ENCODE measurements at places on chromosomes 5 and 9.
A peak's percentile ranks its signal among the peaks of the same experiment; 100 is the strongest.

GRCh38 chr5:91867799-91868198, 484.7 kb upstream of the ARRDC3 start:
- no peak for DNase-seq

DNA sequence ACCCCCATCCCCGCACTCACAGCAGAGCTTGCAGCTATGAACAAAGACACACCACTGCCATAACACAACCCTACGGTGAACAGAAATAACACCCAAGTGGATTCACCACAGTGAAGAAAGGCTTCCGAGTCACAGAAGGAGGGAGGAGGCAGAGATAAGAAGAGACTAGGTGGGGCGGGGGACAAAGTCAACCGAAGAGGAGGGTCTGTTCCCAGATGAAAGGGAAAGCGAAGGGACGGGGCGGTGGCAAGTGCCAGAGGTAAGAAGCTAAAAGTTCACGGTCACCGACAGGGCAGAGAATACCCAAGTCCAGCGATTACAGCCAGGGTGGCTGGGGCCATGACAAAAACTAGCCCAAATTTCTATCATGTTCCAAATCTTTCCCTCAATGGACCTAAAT, 21.0 kb downstream of the EPB41L4B start:
- DNase-seq, result no peak

DNA sequence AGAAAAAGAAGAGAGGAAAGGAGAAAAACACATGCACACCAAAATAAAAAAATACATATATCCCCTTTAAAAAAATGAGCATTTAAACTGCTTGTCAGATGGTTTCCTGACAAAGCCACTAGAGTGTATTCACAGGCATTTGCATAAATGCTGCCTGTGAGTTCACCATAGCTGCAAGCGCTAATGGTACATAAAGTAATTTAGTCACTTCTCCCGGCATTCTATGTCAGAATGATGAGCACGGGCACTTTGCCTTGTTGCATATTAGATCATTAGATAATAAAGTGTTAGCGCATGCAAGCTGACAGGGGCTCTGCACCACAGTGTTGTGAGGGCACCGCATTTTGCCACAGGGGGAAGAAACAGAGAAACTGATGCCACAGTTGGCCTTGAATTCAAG, 280.6 kb downstream of the EBF1 start:
- no peak for DNase-seq

- DNase-seq, result no peak
These were observed 24.3 kb downstream of the KCNT1 start for GRCh38 chr9:135726138-135726853.

DNA sequence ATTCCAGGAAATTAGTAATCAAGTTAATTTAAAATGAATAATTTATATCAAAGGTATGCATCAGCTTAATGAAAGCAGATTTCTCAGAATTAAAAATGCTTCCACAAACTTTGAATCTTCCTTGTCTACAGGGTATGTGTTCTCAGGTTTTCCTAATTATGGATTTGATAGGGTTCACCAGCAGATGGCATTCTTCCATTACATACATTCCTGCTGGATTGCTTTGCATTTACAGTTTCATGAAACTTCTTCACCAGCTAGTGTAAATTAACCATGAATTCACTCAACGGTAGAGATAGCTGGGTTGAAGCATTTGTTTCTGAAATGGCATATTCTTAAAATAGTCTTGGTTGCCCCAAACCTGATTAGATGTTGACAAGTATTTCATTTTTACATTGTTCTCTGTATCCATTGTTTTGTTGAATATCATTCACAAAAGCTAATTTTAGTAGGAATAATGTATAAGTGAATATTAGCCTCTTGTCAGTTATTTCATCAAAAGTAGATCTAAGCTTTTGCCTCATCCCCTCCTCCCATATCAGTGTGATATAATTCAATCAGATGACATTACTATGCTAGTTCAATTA, 68.7 kb upstream of the WDR41 start:
- DNase-seq, result no peak

DNA sequence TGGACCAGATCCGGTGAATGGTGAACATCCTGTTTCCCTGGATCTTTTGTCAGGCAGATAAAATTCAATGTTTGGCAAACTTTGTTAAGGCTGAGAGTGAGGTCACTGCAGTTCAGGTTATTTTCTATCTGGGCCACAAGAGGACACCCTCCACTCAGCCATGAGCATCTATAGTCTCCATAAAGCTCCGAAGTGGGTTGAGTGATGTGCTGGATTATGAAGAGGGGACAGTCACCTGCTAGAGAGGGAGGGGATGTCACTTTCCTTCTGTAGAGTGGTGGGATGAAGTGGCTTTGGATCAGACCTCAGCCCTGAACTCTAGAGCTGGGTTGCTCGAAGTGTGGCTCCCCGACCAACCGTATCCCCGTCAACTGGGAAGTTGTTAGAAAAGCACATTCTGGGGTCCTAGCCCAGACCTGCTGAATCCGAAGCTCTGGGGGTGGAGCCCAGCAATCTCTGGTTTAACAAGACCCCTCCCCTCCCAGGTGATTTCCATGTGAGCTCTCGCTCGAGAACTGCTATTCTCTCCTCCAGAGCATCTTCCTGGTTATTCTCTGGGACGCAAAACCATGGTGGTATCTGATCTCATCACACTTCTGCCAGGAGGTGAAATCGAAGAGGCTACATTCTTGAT, 31.8 kb upstream of the FGF1 start:
- DNase-seq, result no peak

GRCh38 chr5:4868140-4868735, 271.9 kb upstream of the ADAMTS16 start:
- DNase-seq, result peak; percentile 79

DNA sequence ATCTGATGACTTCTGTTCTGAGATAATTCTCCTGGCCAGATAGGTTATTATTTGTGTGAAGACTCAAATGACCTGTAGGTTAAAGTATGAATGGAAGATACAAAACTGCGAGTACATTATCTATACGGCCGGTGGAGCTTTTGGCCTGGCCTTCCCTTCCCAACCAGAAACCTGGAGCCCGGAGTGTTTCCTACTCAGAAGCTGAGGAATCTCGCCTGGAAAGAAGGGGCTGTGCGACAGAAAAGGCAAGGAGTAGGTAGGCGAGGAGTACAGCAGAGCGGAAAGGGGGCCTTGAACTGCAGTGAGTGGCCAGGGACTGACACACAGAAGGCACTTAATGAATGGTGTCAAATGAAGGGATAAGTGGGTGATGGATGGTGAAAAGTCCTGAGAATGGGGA, 34.6 kb downstream of the ANGPTL2 start:
- no peak for DNase-seq

- DNase-seq, result no peak
These were observed 138.1 kb upstream of the WWC1 start for GRCh38 chr5:168153263-168153875.

GRCh38 chr9:91835216-91835615, 114.8 kb downstream of the ROR2 start:
- DNase-seq, result no peak

GRCh38 chr5:117539692-117540091, 965.1 kb upstream of the SEMA6A start:
- DNase-seq, result no peak

DNA sequence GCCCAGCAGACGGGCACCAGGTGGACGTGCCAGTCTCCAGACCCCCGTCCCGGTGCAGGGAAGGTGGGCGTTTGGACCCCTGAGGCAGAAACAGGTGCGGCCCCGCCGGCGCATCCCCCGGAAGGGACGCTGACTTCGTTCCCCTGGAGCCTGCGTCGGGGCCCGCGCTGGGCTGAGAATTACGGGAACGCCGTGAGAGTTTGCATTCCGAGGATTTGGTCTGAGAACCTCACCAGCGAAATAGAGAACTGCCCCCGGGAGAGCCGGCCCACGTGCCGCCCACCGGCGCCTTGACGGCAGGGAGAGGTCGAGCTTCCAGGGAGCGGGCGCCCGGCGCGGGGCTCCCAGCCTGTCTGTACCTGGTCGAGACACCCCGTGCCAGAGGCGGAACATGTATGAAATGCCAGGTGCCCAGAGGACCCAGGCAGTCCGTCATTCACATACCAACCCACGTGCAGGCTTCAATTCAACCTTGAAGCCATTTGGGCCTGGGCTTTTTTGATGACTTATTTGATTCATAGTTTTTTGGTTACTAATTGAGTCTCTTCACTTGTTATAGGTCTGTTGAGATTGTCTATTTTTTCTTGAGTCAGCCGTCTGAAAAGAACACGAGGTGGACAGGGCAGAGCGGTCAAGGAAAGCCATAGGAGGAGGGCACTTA, 877 bp upstream of the CAMSAP1 start:
- DNase-seq, result no peak

DNA sequence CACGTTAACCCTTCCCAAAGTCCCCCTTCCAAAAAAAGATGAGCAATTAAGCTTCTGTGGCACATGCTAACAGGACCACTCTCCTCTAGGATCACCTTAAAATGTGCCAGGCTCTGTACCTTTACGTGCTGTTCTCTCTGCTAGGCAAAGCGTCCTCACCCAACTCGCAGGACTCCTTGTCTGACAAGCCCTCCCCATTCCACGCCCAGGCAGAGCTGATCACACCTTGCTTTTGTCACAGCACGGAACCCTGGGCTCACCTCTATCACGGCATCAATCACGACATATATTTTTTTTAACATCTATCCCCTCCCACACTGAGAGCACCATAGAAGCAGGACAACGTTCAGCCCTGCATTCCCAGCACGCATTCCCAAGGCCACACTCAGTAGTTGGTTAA, 47.1 kb downstream of the CDK5RAP2 start:
- no peak for DNase-seq

DNA sequence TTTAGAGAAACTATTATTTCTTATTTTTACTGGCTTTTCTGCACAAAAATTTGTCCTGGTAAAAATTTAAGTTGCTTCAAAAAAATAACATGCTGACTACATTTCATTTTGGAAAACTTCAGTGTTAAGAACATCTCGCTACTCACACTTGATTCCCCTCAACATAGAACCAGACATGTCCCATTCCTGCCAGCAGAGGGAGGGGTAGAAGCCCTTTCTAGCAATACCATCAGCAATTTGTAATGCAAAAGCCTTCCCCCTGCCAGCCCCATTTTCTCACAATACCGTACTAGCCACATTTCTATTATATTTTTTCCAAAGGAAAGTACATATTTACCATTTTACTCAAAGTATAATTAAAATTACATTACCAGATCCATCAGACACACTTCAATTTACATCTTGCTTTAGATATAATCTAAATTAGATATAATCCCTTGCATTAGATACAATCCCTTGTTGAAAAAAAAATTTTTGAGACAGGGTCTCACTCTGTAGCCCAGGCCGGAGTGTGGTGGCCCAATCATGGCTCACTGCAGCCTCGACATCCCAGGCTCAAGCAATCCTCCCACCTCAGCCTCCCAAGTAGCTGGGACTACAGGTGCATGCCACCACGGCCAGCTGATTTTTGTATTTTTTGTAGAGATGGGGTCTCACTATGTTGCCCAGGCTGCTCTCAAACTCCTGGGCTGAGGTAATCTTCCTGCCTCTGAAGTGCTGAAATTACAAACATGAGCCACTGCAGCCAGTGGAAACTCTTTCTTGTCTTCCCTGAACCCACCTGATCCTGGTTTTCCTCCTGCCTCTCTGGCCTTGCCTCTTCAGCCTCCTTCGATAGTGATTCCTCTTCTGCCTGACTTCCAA, 39.6 kb upstream of the IDNK start:
- DNase-seq, result peak; percentile 65

GRCh38 chr5:175824676-175825075, 46.7 kb upstream of the CPLX2 start:
- no peak for DNase-seq

- DNase-seq, result no peak
These were observed 202.1 kb downstream of the NXNL2 start for GRCh38 chr9:88737031-88737430.

DNA sequence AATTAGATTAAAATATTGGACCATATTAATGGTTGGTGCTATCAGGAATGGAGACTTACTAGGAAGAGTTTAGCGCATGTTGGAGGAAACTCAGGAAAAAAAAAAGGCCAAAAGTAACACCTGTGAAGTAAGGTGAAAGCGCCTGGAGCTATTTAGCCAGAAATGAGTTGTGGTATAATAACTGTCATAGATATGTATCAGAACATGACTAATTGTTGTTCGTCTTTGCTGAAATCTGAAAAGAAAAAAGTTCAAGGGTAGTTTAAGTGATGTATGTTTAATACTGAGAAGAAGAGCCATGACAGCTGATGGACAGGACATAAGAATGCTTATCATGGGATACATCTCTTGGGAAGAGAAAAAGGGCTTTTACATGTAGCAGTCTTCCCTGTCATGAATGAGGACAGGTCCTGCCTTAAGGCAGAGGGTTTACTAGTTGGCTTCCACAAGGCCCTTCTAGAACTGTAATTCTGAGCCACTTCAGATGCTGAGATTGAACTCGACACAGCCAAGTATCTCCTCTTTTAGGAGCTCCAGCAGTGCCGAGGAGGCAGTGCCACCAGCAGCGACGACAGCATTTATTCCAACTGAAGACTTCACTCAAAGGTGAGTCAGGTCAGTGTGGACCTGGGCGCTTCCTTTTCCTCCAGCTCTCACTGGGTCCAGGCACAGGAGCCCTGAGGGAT, 940 bp upstream of the CAMK4 start:
- DNase-seq, result no peak

DNA sequence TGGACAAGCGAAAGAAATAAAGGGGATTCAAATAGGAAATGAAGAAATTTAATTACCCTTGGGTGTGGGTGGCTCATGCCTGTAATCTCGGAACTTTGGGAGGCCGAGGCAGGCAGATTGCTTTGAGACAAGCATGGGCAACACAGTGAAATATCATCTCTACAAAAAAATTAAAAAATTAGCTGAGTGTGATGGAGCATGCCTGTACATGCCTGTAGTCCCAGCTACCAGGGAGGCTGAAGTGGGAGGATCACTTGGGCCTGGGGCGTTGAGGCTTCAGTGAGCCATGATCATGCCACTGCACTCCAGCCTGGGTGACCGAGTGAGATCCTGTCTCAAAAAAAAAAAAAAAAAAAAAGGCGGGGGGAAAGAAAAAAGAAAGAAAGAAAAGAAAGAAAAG, 4.0 kb upstream of the RCL1 start:
- DNase-seq, result no peak

DNA sequence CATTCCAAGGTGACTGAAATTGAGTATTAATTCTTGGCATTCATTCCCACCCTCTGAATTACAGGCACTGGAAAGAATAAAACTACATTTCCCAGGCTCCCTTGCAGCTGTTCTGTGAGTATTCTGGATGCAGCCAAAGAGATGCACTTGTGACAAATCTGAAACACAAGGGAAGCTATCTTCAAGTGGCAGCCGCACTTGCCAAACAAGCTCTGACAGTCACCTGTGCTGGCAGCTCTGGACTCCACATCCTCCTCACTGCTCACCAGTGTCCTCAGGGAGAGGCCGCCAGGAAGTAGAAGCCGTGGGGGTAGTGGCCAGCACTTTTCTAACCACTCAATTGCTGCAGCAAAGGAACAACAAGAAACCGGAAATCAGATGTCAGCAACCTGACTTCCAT, 275.0 kb downstream of the NR2F1-AS1 start:
- peak; percentile 3 for DNase-seq

DNA sequence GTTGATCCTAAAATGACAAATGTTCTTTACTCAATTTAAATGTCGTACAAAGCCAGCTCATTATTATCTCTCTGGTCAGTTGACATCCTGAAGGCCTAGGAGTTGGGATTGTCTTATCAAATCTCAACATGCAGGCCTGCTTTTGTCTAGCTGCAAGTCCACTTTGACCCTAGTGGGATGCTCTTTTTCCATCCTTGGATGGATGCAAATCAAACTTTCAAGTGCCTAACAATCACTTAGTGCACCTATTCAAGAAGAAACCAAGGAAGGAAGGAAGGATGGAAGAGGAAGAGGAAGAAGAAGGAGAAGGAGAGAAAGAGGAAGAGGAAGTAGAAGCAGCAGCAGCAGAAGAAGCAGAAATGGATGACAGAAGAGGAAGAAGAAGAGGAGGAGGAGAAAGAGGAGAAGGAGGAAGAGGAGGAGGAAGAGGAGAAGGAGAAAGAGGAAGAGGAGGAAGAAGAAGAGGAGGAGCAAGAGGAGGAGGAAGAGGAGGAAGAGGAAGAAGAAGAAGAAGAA, 109.6 kb downstream of the PIK3R1 start:
- DNase-seq, result no peak
